ENCODE measurements at places on chromosomes 6 and 20.

GRCh38 chr6:158559338-158559894, 475 bp upstream of the TMEM181 start:
- no peak for DNase-seq

GRCh38 chr20:17236766-17237165, 9.9 kb downstream of the PCSK2 start:
- no peak for DNase-seq

- no peak for DNase-seq
Observed at GRCh38 chr20:54133434-54134427, 40.1 kb downstream of the CYP24A1 start.

GRCh38 chr6:108113557-108114519, 39.3 kb upstream of the OSTM1 start:
- no peak for DNase-seq

GRCh38 chr6:117290173-117290846, 25.0 kb downstream of the VGLL2 start:
- DNase-seq = no peak

DNA sequence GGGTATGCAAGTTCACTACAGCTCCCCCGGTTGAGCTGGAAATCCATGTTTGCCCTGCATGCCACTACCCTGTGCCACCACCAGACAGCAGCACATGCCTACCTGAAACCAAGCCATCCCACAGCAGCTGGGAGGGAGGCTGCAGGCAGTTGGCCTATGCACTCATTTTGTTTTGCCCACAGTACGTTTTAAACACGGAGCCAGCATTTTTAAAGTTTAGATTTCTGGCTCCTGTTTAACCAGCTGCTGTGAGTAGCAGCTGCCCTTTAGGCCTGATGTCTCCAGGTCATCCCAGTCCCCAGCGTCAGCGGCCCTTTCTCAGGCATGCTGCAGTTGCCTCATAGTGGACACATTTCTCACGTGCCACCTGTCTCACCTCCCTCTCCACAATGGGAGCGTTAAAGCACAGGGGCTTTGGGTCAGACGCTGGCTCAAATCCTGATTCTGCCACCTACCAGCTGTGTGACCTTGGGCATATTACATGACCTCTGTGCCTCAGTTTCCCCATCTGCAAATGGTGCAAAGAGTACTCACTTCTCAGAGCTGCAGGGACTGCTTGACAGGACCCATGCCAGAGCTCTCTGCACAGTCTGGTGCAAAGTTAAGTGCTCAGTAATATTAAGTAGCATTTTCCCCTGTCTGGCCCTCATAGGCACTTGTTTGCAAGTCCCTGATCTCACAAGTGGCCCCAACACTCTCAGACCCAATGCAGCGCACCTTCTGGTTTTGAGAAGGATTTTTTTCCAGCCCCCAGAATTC, 8.2 kb upstream of the UBE2V1 start:
- peak; percentile 81 for DNase-seq

GRCh38 chr20:63074631-63075030, 67.9 kb upstream of the BHLHE23 start:
- DNase-seq = no peak

DNA sequence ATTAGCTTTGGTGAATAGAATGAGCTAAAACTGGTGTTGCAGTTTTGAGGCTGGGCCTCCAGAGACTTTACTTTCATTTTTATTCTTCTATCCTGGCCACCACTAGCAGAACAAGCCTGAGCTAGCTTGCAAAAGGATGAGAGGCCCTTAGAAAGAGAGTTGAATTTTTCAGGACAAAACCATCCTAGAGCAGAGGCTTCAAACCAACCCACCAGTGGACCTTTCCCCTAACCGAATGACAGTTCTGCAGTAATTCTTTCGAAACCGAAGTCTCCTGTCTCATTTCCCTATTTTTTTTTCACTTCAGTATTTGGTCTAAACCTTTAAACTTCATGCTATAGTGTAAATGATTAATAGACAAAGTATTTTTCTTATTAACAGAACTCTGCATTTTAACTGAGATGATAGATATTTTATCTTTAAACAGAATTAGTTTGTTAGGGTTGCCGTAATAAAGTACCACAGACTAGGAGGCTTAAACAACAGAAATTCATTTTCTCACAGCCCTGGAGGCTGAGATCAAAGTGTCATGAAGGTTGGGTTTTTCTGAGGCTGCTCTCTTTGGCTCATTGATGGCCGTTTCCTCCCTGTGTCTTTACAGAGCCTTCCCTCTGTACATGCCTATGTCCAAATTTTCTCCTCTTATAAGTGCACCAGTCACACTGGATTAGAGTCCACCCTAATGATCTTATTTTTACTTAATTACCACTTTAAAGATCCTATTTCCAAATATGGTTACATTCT, 80.6 kb upstream of the PAK5 start:
- DNase-seq = no peak

GRCh38 chr20:16828666-16829305, 80.6 kb downstream of the OTOR start:
- no peak for DNase-seq

DNA sequence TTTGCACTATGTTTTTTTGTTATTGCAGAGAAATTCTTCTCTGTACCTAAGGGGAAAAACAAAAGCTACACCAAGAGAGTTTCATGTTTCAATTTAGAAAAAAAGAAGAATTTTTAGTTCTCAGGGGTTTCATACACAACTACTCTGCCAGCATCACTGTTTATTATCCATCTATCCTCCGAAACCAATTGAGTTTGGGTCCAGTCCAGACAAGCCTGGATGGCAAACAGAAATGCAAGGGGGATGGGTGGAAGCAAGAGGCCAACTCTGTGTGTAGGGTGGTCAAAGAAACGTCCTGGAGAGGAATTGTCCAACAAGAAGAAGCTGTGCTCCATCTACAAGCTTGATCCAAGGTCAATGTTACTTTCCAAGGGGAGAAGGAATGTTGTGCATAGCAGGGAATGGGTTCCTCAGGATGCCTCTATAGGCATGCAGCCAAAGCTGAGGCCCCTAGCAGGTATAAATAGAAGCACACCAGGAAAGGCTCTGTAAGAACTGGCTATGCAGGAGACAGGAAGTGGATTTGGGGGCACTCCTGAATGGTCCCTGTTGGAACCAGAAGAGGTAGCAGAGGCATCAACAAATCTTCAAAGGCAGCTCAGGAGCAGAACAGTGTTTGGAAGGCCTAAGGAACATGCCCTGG, 64.4 kb downstream of the FILIP1 start:
- no peak for DNase-seq

DNA sequence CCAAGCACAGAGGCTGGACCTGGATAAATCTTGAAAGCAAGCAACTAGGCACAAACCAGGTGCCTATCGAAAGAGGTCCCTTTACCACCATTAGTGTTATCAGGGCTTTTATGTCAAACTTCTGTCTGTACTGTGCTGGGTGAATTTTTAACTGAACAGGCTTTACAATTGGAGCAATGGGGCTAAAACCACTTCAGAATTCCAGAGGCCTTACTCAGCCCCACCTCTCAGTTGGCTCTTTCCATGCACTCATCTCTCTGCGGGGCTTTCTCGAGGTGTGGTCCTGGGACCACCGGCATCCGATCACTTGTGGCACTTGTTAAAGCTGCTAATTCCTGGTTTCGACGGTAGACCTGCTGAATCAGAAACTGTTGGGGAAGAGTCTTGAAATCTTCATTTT, 232.5 kb downstream of the SOX4 start:
- no peak for DNase-seq

GRCh38 chr6:35426074-35426473, 26.1 kb upstream of the FANCE start:
- DNase-seq = no peak

- DNase-seq = no peak
Observed at GRCh38 chr6:125157280-125157679, 3.7 kb downstream of the TPD52L1 start.

DNA sequence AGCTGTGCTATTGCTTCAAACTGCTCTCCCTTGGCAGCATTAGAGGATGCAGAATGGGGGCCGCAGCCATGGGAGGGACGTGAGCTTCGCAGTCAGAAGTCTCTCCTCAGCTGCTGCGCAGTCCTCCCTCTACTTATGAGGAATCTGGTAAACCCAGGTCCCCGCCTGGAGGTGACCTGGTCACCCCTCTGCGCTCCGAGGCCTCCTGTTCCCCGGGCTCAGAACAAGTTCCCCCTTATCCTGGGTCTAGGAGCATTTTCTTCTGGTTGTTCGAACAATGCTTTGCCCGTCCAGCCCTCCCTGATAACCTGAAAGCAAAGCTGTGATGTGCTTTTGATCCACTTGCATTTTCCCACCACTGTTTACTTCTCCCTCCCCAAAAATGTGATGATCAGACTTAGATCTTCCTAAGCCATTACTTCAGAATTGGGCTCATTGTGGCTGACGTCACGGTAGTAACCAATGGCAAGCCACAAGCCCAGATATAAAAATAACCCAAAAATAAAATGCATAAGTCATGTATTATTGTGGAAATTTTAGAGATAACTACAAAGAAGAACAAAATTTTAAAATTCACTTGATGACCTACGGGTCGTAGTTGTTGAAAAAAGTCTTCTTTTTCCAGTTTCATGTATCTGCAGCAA, 80.7 kb downstream of the SERAC1 start:
- no peak for DNase-seq

DNA sequence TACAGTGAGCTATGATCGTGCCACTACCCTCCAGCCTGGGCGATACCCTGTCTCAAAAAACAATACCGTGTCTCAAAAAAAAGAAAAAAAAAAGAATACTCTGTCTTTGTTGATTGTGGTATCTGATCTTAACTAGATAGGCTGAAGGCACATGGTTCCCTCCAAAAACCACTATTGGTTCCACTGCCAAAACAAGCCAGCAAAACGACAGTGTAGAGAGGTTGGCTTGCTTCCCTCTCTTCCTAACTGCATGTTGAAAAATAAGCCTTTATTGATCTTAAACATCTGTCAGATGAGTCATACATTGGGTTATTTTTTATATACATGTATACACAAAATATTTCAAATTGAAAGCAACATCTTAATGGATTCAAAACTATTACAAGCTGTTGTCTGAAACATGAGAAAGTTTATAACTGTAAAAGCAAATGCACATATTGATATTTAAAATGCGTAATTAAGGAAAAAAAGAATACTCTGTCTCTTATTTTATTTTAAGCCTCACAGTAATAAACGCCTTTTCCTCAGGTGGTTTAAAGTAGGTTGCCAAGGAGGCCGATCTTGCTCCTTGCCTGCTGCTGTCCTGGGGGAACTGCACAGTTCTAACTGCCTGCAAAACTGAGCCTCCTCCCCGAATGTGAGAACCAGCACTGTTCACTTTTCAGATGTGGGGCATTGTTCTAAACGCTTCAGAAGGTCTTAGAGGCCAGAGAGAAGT, 7.0 kb upstream of the NINL start:
- DNase-seq = no peak

GRCh38 chr20:17840423-17840822, 128.2 kb downstream of the SNX5 start:
- no peak for DNase-seq

DNA sequence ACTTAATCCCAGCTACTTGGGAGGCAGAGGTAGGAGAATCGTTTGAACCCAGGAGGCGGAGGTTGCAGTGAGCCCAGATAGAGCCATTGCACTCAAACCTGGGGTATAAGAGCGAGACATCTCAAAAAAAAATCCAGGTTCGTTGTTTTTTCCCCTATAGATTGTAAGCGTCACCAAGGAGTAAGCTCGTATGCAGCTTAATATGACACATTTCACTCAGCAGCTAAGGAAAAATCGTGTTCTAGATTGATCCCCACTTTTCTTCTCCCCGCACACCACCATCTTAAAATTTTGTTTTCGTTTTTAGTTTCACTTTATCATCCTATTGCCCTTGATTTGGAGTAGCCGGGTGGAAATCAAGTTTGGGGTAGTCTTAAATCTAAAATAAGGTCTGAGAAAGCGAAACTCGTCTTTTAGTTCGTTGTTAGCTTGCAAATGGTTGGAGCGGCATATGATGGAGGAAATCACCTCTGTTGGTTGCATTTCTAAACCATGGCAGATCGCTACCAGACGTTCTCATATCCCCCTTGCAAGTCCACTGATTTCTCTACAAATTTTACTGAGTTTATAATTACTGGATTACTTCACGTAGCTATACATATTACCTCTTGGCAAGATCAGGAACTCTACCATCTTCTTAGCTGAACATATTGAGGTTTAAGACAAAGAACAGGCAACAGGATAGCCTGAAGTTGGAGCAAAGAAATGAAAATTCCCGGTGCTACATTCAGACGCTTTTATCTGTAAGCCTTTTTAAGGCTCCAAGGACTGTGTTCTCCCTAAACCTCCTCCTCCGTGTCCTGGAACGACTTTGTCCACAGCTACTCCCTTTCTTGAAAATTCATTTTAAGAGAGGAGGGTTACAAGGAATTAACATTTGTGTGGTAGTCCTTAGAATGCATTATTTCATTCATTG, 91.1 kb upstream of the BTN3A2 start:
- no peak for DNase-seq

DNA sequence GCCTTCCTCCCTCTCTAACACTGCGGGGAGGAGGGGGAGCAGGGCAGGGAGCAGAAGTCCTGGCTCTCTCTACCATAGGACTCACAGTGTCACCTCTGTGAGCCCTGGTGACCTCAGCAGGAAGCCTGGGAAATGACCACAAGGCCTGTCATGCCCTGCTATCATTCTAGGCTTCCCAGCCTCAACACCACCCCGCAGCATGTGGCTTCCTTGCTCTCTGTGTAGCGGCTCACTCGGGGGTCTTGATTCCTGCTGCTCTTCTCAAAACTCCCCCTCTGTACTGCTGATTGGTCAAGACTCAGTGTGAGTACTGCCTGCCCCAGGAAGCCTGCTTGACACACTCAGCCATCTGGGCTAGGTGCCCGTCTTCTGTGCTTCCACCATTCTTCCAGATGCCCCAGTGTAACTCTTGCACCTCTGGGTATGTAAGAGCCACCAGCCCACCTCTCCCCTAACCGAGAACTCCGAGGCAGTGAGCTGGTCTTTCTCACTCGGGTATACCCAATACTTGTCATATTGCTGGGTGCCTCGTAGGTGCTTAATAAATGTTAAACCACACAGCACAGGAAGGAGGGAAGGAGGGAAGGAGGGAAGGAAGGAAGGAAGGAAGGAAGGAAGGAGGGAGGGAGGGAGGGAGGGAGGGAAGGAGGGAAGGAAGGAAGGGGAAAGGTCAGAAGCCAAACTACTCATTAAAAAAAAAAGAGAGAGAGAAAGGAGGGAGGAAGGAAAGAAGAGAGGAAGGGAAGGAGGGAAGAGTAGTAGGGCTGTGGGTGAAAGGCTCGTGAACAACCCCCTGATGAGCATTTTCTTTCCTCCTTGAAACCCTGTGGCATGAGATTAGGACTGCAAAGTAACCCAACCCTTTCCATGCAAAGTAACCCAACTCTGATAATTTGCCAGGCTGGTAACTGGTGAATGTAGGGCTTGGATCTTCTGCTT, 5.0 kb downstream of the MDFI start:
- no peak for DNase-seq

- DNase-seq = no peak
Observed at GRCh38 chr20:43963872-43964791, 49.5 kb downstream of the TOX2 start.

Data from mucosa of descending colon (tissue), 3 donors.